Stimulated activated CD8-positive, alpha-beta memory T cell treated with anti-CD3 and anti-CD28 coated beads, Interleukin-15, amount 100 ng/mL, for 48 hours (primary cell): ENCODE measurements at places on chromosomes 1 and 21.

GRCh38 chr21:39564200-39564599 lies 48.5 kb upstream of the B3GALT5 start:
- DNase-seq, result no peak

- no peak for DNase-seq
Measured at GRCh38 chr1:228798548-228798947, 63.3 kb downstream of the RHOU start.

- no peak for DNase-seq
Measured at GRCh38 chr1:171788696-171789095, 7.2 kb downstream of the METTL13 start.

DNA sequence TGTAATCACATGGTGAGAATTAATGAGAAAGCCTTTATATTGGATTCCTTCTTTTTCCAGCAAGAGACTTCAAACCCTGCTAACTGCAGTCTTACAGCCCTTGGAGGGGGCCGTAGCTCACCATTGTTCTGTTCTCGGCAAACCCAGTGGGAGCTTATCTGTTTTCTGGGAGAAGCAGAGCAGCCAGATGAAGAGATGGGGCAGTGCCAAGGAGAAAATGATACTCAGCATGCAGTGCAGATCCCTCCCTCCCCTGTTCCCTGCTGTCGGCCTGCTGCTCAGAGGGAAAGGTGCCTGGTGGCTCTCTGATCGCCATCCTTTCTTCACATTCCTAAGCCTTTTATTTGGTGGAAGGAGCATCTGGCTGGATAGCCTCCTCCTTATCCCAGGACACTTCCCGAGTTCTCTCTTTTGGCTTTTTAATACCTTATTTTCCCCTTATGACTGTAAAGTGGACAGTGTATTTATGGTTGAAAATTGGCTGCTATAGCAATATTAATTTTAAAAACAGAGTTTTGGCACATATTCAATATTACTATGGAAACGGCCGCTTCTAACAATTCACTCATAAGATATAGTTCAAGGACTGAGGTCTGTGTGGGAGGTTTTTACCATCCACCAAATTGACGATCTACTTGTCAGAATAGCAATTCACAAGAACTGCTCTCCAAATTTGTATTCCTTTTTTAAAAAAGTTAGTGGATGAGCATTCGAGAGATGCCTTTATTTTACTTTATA lies 203.4 kb downstream of the CRB1 start:
- no peak for DNase-seq

- DNase-seq, result peak; percentile 25
Measured at GRCh38 chr1:93908394-93909145, 660 bp downstream of the GCLM start.

DNA sequence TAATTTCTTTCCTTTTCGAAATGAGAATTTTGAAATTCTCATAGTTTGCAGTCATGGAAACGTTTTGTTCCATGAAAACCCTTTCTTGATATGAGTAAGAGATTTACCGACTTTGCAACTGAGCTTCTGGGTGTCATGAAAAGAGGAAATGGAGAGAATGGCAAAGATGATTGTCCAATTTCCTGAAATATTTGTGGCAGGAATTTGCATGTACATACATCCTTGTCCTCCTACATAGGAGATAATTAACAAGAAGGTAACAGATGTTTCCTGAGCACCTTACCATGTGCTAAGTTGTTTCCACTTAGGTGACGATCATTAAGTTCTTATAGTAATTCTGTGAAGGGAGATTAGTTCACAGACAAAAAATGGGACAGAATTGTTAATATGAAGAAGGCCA lies 170.7 kb downstream of the NEGR1 start:
- DNase-seq, result no peak

DNA sequence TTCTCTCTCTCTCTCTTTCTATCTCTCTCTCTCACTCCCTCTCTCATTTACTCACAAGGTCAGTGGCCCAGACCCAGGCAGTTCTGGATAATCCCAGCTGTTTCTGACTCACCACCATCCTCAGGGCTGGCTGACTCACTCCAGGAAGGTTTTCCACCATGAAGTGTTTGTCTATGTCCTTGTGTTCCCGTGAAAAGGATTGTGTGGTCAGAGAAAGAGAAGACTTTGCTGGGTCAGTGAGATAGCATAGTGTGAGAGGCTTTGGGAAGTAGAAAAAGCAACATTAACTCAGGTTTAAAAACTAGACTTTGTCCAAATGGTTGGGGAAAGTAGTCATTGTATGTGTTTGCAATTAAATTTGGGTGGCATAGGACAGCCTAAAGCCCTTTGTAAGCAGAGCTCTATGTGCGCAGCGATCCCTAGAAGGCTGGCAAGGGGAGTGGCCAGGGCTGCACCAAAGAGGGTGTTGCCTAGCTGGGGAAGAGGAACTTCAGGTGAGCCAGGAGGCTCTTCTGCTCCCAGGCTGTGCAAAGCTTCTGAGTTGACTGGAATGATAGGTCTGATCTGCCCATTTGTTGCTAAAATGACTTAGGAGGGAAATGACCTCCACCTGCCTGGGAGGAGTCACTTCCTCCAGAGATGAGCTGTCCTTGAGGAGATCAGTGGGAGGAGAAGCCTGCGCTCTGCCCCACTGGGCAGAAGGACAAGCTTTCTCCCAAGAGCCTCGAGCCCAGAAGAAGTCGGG lies 4.9 kb upstream of the CAPN2 start:
- DNase-seq, result no peak

GRCh38 chr21:16013570-16013969 lies 283.8 kb downstream of the USP25 start:
- DNase-seq, result no peak
